NCI-H2081 (cell line): ENCODE measurements at places on chromosomes 2 and 18.

DNA sequence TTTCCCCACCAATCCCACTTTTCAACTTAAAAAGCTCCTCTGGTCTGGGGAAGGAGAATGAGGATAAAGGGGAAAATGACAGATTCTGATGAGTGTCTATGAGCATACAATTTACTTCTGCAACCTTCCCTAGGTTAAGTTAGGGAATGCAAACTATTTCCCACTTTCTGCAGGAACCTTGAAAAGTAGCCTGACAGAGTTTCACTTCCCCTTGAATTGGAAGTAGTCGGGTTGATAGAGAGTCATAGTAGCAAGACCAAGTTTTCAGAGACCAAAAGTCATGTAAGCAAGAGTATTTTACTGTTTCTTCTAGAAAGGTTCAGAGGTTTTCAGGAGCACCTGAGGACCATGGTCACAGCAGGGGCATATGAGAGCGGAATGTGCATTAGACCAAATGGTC lies 815.1 kb downstream of the CPS1 start:
- no peak for DNase-seq

GRCh38 chr2:55087501-55087900 lies 37.2 kb upstream of the RTN4 start:
- no peak for DNase-seq

DNA sequence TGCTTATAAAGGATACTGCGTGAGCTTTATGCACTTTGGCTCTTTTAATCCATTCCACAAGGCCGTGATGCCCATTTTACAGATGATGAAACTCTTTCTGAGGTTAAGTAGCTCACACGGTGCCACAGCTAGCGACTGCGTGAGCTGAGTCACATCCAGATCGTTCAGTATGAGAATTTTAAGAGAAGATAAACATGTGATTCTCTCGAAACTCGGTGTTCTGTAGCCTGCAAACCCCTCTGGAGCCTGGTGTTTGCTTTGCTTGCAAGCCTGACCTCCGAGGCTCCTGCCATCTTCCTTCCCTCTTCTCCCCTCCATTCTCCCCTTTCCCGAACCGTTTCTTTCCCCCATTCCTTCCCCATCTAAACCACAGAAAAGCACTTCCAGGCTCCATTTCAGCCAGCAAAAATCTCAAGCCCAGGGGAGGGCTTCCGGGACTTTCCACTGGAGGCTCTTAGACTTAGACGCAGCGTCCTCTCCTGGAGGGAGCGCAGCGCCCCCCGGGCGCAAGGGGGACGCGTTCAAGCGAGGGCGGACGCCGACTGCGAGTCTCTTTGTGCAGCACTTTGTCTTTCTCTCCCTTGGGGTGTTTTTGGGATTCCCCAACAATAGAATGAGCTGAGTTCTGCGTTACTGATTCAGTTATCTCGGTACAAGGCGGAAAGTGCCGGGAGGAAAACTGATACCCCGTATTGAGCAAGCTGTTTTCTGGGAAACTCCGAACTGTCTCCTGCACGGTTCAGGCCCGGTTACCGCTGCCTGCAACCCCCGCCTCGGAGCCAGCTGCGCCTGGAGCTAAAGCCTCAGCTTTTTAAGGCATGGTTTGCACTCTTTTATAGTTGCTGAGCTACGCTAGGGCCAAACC lies 38.0 kb downstream of the CYP1B1 start:
- DNase-seq, result no peak

DNA sequence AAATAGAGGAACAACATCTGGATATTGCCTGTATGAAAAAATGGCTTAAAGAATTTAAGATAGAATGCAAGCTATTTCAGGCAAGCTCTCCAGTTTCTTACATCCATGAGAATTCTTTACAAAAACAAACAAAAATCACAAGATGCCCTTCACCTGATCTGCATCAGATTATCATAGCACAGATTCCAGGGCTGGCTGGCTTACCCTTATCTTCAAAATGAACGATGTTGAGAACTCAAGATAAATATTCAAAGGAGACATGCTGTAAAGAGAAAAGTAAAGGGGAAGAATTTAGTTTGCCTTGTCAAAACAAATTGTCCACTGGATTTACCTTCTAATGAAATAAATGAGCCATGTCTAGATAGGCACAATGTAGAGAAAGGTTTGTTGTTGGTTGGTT lies 18.7 kb upstream of the SLC40A1 start:
- DNase-seq, result no peak
